ENCODE measurements at places on chromosomes 12 and 14. TPM values are rescaled to one million over a fixed set of nuclear protein-coding genes. Genes with fewer than 3 reads are reported as not detected.

AP4S1 gene
- 8.6 TPM for total RNA-seq

NCKAP5L gene
- 5.4 TPM for total RNA-seq

GRCh38 chr12:65605019-65605418 lies 219.3 kb upstream of the HMGA2 start:
- H3K27ac ChIP-seq: no peak overlapping the region
- H3K4me3 ChIP-seq: no peak overlapping the region
- no peaks in the 10 kb centered on the region for H3K4me1 ChIP-seq
- no peaks in the 10 kb centered on the region for H3K36me3 ChIP-seq
- DNase-seq: no peak
- H3K27me3 ChIP-seq: peaks cover 38% of the 10 kb centered on the region

DNA sequence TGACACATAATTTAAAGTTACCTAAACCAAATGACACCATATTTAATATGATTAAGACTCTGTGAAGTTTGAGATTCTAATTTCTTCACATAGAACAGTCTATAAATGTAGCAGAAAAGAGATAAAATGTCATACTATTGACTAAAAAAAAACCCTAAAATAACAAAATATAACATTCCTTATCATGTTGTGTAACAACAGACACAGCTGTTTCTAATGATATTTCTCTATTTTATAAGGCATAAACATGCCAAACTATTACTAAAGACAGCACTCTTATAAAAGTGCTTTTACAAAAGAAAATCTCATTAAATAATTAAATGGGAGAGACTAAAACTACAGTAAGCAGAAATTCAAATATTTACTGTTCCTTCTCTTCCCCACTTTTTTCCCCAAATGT lies 49.4 kb downstream of the NOVA1 start:
- DNase-seq: no peak
- no peak overlapping the region for H3K27ac ChIP-seq
- H3K4me1 ChIP-seq: no peaks in the 10 kb centered on the region
- no peak overlapping the region for H3K4me3 ChIP-seq
- no peaks in the 10 kb centered on the region for H3K27me3 ChIP-seq

DNA sequence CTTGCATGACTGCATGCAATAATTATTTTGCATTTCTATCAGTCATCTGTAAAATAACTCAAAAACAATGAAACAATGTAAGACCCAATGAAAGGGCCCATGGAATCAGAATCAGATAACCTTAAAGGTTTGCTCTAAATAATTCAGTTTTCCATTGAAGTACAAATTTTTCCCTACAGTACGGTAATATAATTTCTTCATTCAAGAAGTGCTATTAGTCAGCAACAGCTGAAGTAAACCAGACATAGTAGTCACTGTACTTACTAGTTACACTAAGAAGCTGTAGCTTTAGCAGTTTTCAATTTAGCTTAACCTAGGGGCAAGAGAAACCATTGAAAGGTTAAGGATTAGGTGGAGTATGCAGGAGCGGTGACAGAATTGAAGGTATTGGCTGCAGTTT lies 43.5 kb downstream of the BCAT1 start:
- peaks cover 19% of the 10 kb centered on the region for H3K27me3 ChIP-seq
- H3K36me3 ChIP-seq: no peaks in the 10 kb centered on the region
- DNase-seq: no peak
- H3K4me3 ChIP-seq: no peak overlapping the region

GRCh38 chr14:81517798-81518398 lies 15.8 kb downstream of the SEL1L start:
- DNase-seq: no peak
- no peaks in the 10 kb centered on the region for H3K27me3 ChIP-seq
- H3K36me3 ChIP-seq: peaks cover 35% of the 10 kb centered on the region
- H3K27ac ChIP-seq: no peak overlapping the region

OTX2 gene
- total RNA-seq: not detected

DNA sequence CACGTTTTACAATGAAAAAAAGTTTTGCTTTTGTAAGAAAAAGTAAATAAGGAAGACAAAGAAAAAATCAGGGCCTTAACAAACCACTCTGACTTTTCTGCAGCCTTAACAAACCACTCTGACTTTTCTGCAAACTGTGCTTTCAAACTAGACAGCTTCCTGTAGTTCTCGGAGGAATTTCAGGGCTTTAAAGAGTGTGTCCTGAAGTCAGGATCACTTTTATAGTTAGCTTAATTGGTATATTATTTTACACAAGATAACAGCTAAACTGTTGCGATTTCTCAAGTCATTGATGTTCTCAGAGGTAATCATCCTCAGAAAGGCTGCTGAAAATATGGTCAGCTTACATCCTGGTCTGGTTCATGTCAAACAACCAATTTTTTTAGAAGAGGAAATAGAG lies 42.2 kb downstream of the TMEM117 start:
- no peaks in the 10 kb centered on the region for H3K27me3 ChIP-seq
- no peak overlapping the region for H3K27ac ChIP-seq
- no peaks in the 10 kb centered on the region for H3K36me3 ChIP-seq
- H3K4me1 ChIP-seq: no peaks in the 10 kb centered on the region

GRCh38 chr14:87148655-87149054 lies 844.3 kb downstream of the GALC start:
- H3K36me3 ChIP-seq: peaks cover 2% of the 10 kb centered on the region
- H3K4me3 ChIP-seq: no peak overlapping the region
- DNase-seq: no peak
- H3K27me3 ChIP-seq: no peaks in the 10 kb centered on the region
- H3K27ac ChIP-seq: no peak overlapping the region
- H3K4me1 ChIP-seq: no peaks in the 10 kb centered on the region

- no peak overlapping the region for H3K27ac ChIP-seq
- H3K27me3 ChIP-seq: no peaks in the 10 kb centered on the region
- no peak overlapping the region for H3K4me3 ChIP-seq
- no peaks in the 10 kb centered on the region for H3K4me1 ChIP-seq
- no peaks in the 10 kb centered on the region for H3K36me3 ChIP-seq
Observed at GRCh38 chr12:84760091-84760865, 152.3 kb downstream of the SLC6A15 start.

DNA sequence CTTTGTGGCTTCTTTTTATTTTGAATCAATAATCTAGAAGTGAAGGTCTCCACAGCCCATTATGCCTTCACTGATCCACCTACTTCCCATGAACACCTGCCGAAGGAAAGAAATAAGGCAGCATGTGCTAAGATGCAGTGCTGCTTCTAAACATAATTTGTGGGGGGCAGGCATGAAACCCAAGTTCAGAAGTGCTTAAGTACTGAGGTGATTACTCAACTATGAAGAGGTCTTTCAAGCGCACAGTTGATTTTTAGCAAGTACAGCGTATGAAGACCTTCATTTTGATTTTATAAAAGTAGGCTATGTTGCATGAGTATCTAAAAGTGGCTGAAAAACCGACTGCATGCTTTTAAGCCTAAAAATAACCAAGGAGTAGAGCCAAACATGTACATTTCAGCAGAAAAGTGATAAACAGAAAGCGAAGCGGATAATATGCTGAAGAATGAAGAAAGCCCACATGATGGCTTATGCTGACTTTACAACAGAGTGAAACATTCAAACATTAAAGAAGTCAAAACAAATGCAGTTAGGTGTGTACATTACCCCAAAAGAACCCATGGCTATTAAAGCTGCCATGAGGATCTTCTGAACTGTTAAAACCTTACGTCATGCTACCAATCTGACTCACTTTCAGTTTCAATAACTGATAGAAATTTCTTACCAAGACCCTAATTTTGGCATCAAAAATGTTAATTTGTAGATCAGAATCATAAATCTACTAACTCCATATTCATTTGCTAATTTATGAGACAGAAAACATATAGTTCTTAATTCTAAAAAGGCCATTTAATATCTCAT lies 29.3 kb downstream of the KICS2 start:
- no peak overlapping the region for H3K4me3 ChIP-seq
- no peak for DNase-seq
- H3K36me3 ChIP-seq: peaks cover 15% of the 10 kb centered on the region
- no peaks in the 10 kb centered on the region for H3K27me3 ChIP-seq
- H3K27ac ChIP-seq: peak overlapping the region; percentile 29
- H3K4me1 ChIP-seq: peaks cover 11% of the 10 kb centered on the region

- DNase-seq: no peak
- no peak overlapping the region for H3K27ac ChIP-seq
- no peaks in the 10 kb centered on the region for H3K4me1 ChIP-seq
- H3K36me3 ChIP-seq: no peaks in the 10 kb centered on the region
Observed at GRCh38 chr12:65867394-65867793, 43.1 kb downstream of the HMGA2 start.

- peaks cover 66% of the 10 kb centered on the region for H3K4me1 ChIP-seq
- no peak for DNase-seq
- H3K27ac ChIP-seq: no peak overlapping the region
- no peak overlapping the region for H3K4me3 ChIP-seq
- no peaks in the 10 kb centered on the region for H3K27me3 ChIP-seq
Observed at GRCh38 chr12:107397890-107398500, 287.6 kb upstream of the PWP1 start.

ARHGAP9 gene
- total RNA-seq: 119 TPM

DNA sequence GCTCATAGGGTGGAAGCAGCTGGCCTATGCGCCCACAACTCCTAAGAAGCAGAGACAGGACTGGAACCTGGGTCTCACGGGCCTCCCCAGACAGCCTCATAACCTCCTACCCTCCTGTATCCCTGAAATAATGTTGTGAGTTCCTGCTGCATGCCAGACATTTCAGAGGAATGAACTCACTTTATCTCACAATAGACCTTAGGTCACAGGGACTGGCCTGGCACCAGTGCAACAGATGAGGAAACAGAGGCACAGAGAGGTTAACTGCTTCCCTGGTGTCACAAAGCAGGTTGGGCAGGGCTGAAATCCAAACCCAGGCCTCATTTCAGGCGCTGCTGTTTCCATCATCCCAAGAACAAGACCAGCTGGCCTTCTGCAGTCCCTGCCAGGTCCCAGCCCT lies 5.3 kb downstream of the PHETA1 start:
- H3K4me3 ChIP-seq: no peak overlapping the region
- peaks cover 29% of the 10 kb centered on the region for H3K4me1 ChIP-seq
- no peak for DNase-seq
- H3K27ac ChIP-seq: no peak overlapping the region
- no peaks in the 10 kb centered on the region for H3K36me3 ChIP-seq

B4GALNT3 gene
- 3.7 TPM for total RNA-seq

WSCD2 gene
- not detected for total RNA-seq

BDKRB2 gene
- total RNA-seq: not detected

DNA sequence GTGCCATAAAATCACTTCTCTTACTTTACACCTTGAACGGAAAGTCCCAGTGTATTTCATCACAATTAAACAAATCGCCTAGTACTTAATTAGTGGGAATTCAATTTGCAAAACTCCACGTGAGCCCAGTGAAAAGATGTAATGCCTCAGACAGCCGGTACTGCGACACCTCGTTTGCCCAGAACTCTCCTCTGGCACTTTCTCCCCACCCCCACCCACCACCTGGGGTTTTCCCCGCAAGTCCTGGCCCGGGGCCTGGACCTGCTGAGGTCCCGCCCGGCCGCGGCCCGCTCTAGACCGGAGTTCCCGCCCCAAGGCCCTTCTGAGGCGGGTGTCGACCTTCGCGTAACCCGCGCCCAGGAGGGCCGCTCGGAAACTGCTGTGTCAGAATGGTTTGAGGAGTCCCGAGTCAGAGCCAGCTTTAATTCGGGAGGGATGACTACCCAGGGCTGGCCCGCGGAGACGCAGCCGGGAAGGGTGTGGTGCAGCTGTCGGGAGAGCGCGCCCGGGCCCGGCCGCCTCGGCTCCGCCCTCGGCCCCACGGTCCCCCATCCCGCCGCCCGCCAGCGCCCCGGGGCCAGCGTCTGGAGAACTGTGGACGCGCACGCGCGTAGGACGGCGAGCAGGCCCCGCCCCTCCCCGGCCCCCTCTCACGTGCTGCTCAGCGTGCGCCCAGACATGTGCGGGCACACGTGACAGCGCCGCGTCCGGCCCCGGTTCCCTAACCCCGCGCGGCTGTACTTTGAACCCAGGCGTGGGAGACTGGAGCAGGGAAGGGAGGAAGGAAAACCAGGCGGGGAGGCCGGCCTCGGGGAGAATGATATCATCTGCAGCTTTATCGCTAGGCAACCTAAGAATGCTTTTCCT lies 10.8 kb downstream of the BHLHE41 start:
- H3K4me3 ChIP-seq: peak overlapping the region; percentile 85
- H3K4me1 ChIP-seq: peaks cover 11% of the 10 kb centered on the region
- H3K27ac ChIP-seq: no peak overlapping the region
- peaks cover 47% of the 10 kb centered on the region for H3K27me3 ChIP-seq

DNA sequence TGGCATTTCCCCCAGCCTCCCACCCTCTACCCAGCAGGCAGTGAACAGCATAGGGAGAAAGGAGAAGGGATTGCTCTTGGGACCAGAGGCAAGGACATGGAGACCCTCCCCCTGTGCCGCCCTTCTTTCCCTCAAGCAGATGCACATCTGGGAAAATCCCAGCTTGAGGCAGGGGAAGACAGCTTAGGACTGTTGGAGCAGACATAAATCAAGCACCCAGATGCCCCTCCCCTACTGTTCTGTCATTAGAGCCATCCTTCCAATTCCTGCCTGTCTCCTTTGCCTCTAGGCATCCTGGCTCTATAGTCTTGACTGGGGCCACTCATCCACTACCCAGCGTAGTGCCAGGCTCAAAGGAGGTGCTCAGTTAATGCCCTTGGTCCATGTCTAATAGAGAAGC lies 7.5 kb upstream of the CISTR start:
- H3K27ac ChIP-seq: no peak overlapping the region
- H3K27me3 ChIP-seq: peaks cover 62% of the 10 kb centered on the region
- peaks cover 20% of the 10 kb centered on the region for H3K4me1 ChIP-seq
- H3K4me3 ChIP-seq: no peak overlapping the region
- no peaks in the 10 kb centered on the region for H3K36me3 ChIP-seq

VSX2 gene
- total RNA-seq: not detected

SELPLG gene
- 49.6 TPM for total RNA-seq

- no peak overlapping the region for H3K27ac ChIP-seq
- no peaks in the 10 kb centered on the region for H3K36me3 ChIP-seq
- H3K27me3 ChIP-seq: no peaks in the 10 kb centered on the region
- no peak for DNase-seq
- no peaks in the 10 kb centered on the region for H3K4me1 ChIP-seq
- H3K4me3 ChIP-seq: no peak overlapping the region
Observed at GRCh38 chr12:98275131-98275475, 240.3 kb upstream of the TMPO start.

DNA sequence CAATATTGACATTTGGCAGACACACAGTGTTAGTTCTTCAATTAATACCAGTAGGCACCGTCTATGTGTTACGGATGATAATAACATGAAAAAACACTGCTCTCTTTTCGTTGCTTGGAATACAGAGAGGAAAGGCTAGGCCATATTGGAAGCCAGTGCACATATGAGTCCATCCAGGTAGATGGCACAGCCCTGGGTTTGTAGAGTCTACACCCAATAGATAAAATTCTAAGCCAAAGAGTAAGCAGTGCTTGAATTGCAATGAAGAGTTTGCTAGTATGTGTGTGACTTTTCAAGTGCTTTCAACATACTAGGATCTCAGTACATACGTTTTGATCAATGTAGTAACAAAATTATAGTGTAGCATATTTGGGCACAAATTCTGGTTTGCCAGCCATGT lies 243.3 kb upstream of the AVPR1A start:
- no peak for DNase-seq
- no peak overlapping the region for H3K27ac ChIP-seq
- H3K36me3 ChIP-seq: no peaks in the 10 kb centered on the region
- no peaks in the 10 kb centered on the region for H3K27me3 ChIP-seq
- H3K4me1 ChIP-seq: no peaks in the 10 kb centered on the region
- no peak overlapping the region for H3K4me3 ChIP-seq

- no peak overlapping the region for H3K4me3 ChIP-seq
- no peaks in the 10 kb centered on the region for H3K27me3 ChIP-seq
- no peak overlapping the region for H3K27ac ChIP-seq
- no peaks in the 10 kb centered on the region for H3K36me3 ChIP-seq
- no peaks in the 10 kb centered on the region for H3K4me1 ChIP-seq
Observed at GRCh38 chr12:25730489-25731349, 177.6 kb upstream of the LMNTD1 start.

- H3K36me3 ChIP-seq: no peaks in the 10 kb centered on the region
- H3K27ac ChIP-seq: no peak overlapping the region
- H3K4me3 ChIP-seq: no peak overlapping the region
- H3K27me3 ChIP-seq: no peaks in the 10 kb centered on the region
- no peak for DNase-seq
- no peaks in the 10 kb centered on the region for H3K4me1 ChIP-seq
Observed at GRCh38 chr14:45906257-45906656, 653.3 kb upstream of the MIS18BP1 start.
